HFF-Myc (cell line): ENCODE measurements at places on chromosomes 4 and X.
A peak's percentile ranks its signal among the peaks of the same experiment; 100 is the strongest.

- no peak for DNase-seq
Observed at GRCh38 chr4:37749398-37749988, 63.3 kb upstream of the RELL1 start.

DNA sequence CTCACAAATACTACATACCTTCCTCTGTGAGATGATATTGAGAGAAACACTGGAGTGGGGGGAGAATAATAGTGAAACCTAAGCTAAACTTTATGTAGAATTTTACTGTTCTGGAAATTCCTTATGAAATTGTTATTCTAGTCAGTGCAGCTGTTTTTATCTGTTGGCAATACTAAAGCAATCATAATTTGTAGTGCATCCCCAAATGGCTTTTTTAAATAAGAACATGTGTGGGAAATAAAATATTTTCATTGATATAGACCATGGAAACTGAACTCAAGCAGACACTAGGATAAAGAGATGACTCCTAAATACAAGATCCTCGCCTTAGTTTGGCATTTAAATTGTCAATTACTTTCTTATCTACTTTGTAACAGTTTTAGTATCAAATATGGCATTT is 51.1 kb downstream of the SEC24D start:
- DNase-seq, result no peak

DNA sequence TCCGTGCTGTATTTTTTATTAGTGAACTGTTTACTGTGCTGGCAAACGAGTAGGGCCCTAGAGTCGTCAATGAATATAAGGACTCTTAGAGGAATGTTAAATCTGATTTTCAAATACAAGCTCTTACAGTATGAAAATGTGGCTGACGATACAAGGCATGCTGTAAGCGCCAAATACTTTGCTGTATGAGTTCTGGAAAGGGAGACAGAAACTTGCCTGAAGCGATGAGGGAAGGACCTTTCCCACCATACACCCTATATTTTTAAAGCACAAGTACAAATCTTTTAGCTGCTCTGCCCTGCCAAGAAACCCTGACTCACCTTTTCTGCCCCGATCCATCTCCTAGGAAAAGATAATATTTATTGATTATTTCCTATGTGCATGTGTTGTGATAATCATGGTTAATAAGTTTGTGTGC is 15.7 kb upstream of the RUFY3 start:
- DNase-seq, result no peak

DNA sequence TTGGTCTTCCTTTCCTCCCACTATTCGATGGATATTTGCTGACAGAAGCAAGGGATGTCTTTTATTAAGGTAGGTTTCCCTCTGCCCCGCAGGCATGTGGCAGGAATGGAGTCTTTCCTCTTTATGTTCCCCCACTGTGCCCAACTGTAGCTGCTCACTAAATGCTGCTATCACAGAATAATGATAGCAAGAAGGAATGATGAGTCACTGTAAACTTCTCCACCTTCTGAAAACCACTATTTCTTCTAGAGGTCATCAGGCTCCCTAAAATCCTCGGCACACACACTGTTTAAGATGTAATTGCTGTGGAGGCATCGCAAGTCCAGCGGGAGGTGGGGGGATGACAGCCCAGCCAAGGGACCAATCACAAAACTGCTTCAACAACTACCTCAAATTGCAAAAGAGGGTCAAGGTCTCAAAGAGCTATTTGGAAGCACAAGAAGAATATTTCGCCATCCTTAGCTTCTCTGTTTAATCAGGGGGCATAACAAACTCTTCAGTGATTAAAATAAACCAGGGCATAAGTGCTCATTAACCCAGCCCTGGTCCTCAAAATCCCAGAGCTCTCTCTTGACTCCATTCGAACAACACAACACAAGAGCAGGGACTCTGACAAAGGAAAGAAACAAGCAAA is 13.9 kb downstream of the QDPR start:
- DNase-seq, result no peak

DNA sequence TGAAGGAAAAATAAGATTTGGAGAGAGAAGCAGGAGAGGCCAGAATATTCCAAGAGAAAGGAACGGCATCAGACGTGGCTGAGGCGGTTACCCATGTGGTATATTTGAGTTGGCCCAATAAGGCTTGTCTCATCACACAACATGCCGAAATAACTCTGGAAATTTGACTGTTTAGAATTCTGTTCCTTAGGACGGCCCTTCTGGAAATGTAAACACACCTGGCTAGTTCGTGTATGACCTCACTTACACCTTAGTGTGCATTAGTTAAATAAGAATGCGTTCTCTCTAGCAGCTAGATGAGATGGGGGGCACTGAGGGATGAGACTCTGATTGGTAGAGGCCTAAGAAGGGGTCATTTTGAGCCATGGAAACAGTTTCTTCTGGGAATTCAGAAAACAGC is 33.2 kb upstream of the PLAC1 start:
- no peak for DNase-seq

DNA sequence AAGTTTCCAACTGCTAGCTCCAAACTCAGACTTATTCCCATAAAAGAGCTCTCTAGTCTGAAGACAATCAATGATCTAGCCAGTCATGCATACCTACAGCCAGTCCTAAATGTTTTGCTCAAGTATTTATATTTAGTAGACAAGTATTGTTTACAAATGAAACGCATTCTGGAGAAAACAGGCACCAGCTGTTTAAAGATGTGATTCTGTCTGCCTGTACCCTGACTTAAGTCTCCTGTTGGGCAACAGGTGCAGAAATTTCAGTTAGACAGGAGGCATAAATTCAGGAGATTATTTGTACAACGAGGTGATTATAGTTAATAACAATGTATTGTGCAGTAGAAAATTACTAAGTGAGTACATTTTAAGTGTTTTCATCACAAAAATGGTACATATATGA is 28.9 kb downstream of the LNX1 start:
- DNase-seq, result no peak

DNA sequence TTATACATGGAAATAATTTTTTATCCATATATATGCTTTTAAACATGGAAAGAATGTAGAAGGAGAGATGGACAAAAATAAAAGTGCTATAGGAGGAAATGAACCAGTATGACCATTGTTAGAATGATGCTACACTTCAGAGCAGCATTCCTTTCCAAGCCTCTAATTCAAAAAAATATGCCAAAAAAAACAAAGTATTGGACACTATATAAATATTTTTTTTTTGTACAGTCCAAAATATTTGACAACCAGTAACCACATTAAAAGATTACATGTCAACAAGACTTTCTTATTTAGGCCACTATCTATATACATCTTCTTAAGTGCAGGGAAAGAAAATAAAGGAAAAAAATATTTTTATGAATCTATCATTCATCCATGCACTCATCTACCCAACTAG is 198.6 kb downstream of the LRBA start:
- no peak for DNase-seq

- DNase-seq, result no peak
Observed at GRCh38 chr4:151700566-151701316, 60.1 kb downstream of the GATB start.

GRCh38 chr4:118124997-118125396 is 90.7 kb downstream of the NDST3 start:
- DNase-seq, result no peak

DNA sequence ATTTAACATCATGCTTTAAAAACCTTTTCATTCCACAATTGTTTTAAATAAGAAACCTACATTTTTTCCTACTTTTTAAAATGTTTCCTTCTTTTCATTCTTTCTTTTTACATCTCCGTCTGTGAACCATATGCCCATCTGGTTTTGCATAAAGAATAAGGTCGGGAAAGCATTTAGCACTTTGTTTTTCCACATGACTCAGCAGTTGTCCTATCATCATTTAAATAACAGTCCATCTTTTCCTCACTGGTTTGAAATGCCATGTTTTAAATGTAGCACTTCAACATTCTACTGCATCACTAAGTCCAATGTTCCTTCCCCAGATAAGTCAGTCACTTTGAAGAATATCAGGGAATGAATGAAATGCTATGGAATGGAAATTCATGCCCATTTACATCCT is 128.4 kb downstream of the SH3RF1 start:
- DNase-seq, result peak; percentile 25

DNA sequence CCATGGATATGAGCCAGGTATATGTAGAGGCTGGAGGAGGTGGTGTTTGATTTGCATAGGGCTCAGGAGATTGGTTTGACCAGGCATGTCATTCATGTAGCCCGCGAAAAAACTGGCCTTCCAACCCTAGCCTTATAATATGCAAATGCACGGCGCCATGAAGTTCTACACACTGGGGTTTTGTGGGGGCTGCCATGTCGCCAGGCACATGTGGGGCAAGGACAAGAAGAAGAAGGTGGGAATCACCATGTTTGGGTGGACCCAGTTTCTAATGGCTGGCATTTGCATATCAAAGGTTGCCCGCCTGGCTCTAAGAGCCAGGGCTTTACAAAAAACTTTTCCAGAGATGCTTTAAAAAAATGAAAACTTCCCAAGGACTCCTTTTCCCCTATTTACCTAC is 1251.0 kb downstream of the PCDH18 start:
- DNase-seq, result no peak

DNA sequence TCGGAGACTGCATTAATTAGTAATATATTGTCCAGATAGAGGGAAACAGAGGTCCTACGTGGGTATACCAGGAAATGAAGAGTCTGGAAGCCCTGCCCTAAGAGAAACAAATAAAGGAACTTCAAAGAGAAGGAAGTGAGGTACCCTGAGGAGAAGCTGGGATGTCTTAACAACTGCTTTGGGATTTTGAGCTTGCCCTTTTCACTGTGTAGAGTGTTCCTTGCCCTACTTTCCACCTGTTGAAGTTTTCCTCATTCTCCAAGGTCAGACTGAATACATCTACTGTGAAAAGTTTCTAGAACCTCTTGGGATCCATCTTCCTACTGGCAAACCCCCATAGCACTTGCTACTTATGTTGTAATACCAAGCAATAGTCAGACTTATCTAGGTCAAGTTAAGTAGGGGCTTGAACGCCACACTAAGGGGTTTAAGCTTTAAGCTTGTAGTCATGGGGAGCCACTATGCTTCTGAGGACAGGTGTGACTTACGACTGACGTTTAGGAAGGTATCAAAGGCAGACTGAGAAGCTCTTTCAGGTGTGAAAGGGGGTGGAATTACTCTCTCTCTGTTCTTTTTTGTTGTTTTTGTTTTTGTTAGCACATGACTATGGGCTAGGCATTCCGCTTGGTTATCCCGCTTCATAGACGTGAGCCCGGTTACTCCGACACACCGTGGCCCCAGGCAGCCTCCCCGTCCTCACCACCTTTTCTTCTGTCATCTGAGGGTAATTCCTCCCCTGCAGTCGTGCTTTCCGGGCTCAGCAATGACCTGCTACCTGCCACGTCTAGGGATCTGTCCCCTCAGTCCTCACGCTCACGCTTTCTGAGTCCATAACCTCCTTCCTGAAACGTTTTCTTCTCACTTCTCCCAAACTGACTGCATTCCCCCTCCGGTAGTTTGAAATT is 959 bp upstream of the REST start:
- no peak for DNase-seq

DNA sequence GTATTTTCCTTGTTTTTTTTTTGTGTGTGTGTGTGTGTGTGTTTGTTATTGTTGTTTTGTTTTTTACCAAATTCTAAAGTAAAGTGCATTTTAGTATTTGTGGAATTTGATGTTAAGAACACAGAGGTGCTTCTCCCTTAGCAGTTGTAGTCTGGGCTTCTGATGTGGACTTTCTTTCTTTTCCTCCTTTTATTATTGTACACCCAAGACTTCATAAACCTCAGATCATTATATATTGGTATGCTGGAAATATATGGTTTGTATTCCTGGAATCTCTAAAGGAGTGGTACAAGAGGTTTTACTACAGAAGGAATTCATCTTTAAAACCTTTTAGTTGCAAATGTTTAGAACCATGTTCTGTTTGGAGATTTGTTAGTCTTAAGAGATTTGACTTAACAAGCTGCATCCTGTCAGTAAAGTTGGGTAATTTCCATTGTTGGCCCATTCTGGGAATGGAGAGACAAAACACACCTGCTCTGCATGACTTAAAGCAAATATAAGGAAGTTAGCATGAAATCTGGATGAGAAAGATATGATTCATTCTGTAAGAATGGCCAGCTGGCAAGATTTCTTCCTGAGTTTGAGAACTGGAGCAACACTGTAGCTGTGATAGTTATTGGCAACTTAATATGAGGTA is 64.0 kb downstream of the SMAD1 start:
- DNase-seq, result peak; percentile 82
